ENCODE measurements at places on chromosomes 13 and 19. TPM values are rescaled to one million over a fixed set of nuclear protein-coding genes. Genes with fewer than 3 reads are reported as not detected.

DNA sequence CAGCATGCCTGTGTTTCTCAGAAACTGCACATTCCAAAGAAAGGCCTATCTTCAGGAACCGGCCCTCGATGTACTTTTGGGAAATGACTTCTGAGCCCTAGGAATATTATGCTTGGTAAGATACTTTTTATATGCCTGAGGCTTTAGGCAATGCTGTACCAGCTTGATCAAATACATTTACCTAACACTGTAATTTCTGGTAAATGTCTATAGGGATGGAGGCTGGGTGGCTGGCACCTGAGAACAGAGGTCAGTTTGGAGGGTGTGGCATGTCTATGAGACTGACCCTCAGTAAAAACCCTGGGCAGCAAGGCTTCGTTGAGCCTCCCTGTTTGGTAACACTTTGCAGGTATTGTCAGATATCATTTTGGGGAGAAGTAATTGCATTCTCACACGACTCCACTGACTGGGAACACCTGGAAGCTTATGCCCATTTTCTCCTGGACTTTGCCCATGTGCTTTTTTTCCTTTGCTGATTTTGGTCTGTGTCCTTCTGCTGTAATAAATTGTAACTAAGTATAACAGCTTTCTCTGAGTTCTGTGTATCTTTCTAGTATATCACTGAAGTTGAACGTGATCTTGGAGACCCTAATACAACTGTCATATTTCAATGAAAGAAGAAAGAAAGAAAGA is 1339.1 kb downstream of the OLFM4 start:
- no peak for DNase-seq

GRCh38 chr13:21361123-21361522 is 98.0 kb downstream of the ZDHHC20 start:
- DNase-seq: no peak

DNA sequence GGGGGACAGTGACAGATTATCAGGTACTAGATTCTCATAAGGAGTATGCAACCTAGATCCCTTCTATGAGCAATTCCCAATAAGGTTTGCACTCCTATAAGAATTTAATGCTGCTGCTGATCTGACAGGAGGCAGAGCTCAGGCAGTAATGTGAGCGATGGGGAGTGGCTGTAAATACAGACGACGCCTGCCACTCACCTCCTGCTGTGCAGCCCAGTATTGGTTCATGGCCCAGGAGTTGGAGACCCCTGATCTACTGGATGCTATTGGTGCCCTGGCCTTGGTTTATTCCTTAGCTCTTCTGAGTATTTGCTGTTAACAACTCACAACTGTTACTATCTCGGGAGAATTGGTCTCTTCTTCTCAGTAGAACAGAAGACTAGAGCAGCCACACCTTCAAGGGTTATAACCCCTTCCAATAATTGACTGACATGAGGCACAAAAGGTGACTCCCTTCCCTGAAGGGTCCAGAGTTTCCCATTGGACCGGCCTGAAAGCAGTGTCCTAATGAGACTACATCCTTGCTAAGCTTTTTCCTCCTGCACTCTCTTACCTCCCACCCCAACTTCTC is 35.0 kb upstream of the RBM26 start:
- DNase-seq: no peak

Gene MEF2B
- polyA plus RNA-seq: not detected

GRCh38 chr19:23949611-23950010 is 34.9 kb downstream of the ZNF726 start:
- no peak for DNase-seq

GRCh38 chr13:40662866-40663265 is 3.6 kb downstream of the FOXO1 start:
- no peak for DNase-seq

Gene TYK2
- 50.3 TPM for polyA plus RNA-seq

- no peak for DNase-seq
Observed at GRCh38 chr19:35341006-35341405, 6.7 kb upstream of the FFAR1 start.

GRCh38 chr19:21856773-21857514 is 21.0 kb upstream of the ZNF43 start:
- DNase-seq: no peak

Gene PPM1N
- polyA plus RNA-seq: 7.2 TPM

DNA sequence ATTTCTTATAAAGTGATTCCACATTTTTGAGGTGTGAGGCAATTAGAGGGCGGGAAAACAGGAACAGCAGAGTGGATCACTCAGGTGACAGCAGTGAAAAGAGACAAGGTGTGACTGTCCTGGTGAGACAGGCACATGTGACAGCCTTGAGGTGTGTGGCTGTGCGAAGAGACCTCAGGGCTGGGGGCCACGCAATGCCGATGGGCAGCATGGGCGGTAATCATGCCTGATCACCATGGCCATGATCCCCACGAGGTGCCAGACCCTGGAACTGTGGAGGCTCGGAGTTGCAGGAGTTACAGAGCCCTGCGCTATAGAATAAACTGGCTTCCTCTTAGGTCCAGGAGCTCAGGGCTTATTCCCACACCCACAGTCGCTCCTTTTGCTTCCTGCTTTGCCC is 2.0 kb downstream of the SPACA6 start:
- DNase-seq: no peak

DNA sequence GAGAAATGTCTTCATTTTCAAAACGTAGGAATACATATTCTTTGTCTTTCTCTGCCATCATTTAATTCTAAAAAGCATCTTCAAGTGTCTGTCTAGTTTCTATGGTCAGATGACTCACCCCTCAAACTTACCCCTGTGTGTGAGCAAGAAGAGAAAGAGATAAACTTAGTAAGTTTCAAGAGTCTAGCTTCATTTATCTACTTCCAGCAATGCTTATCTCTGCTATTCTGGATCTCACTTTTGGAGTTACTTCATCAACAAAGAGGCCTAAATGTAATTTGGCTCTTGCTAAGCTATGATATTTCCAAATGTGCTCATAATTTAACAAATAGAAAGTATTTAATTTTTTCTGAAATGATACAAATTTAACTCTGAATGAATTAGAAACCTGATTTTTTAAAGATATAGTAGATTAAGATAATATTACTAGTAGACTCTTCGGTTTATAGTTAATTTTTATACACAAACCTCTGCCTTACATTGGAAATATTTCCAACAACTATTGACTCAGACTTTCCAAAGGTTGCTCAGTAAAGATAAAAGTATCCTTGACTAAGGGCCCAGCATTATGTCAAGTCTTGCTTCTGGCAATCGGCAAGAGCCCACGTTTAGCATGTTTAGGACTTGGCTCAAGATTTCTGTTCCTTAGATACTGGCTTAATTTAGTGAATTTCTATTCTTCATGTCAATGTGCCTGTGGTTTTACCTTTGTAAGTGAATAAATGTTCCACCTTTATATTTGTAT is 1511.0 kb upstream of the SLC10A2 start:
- DNase-seq: no peak

DNA sequence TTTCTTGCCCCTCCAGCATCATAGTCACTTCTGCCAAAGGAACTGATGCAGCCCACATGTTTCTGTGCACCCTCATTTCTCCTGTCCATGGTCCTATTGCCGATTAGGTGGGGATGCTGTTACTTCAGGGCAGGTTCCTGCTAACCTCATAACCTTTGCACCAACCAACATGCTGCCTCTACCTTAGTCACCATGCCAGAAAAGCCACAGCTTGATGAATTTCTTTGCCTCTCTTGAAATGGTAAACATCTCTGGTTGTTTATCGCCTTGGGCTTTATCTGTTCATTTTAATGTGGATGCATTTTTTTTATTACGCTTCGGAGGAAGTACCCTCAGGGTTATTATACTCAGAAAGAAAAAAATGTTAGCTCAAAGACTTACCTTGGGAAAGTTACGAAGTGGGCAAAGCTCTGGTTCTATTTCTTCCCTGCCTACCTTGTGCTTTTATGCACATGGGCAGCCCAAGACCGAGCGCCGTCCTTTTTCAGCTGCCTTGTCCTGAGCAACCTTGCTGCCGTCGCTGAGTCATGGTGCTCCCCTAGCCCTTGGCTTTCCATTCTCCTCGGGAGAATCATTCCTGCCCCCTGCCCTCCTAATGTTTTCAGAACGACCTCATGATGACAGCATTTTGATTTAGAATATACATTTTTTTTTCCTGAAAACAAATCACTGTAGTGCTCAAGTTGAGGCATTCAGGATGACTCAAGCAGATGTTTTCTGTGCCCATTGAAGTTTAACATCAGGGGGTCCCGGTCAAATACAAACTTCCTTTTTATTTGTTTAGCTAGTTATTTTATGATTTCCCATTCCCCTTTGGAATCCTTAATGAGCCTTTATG is 280.0 kb downstream of the SHISA2 start:
- DNase-seq: no peak

Gene FFAR2
- polyA plus RNA-seq: not detected

Gene CCDC169
- polyA plus RNA-seq: not detected

Gene KL
- not detected for polyA plus RNA-seq

- DNase-seq: no peak
Observed at GRCh38 chr13:99959540-99960230, 11.9 kb downstream of the ZIC5 start.

GRCh38 chr19:31314156-31314555 is 35.1 kb downstream of the TSHZ3 start:
- no peak for DNase-seq

Gene ENOX1
- not detected for polyA plus RNA-seq

Gene PDE4C
- not detected for polyA plus RNA-seq

DNA sequence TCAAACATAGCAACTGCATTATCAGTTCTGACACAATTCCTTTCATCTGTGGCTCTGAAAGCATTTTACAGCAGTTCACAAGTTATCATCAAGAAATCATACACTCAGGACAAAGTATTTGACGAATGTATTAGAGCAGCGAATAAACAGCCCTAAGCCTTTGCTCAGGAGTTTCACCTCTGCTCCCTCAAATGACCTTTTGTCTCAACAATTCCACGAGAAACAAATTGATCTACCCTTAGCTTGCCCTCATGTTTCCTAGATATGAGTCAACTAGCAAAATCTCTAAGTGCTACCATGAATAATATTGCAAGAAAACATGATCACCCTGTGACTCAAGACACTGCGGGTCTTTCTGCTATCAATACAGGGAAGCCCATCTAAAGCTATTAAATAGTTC is 396.1 kb downstream of the EFNB2 start:
- no peak for DNase-seq

DNA sequence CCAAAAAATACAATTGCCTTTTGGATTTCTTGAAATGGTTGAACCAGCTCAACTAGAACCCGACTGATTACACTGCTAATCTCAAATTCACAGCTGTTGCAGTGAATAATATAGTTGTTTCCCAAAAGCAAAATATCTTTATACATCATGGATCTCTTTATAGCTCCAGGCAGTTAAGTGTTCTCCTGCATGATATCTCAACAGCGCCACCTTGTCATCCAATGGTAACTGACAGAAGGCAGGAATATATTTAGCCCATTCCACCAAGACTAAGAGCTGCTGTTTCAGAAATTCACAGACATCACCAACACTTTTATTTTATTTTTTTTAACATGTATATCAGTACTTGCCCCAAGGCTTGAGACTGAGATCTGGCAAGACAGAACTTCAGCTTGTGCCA is 1141.0 kb upstream of the PRR20A start:
- no peak for DNase-seq

DNA sequence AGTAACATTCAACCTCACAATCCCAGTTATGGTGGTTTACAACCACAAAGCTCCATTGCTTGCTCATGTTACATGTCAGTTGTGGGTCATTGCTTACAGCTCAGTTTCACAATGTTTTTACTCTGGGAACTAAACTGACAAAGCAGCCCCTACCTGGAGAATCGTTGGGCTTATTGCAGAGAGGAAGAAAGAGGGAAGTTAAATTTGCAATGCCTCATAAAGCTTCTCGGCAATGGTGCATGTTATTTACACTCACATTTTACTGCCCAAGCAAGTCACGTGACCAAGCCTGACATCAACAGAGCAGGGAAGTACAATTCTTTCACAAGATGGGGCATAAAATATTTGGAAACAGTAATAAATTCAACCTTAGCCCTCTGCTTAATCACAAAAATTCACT is 441.6 kb downstream of the TDRD3 start:
- no peak for DNase-seq

GRCh38 chr19:50387176-50387867 is 3.2 kb downstream of the POLD1 start:
- DNase-seq: no peak

- DNase-seq: no peak
Observed at GRCh38 chr13:36674337-36675212, 755 bp downstream of the SERTM1 start.

Gene DMRTC2
- polyA plus RNA-seq: not detected

Gene SHC2
- polyA plus RNA-seq: 1.8 TPM

DNA sequence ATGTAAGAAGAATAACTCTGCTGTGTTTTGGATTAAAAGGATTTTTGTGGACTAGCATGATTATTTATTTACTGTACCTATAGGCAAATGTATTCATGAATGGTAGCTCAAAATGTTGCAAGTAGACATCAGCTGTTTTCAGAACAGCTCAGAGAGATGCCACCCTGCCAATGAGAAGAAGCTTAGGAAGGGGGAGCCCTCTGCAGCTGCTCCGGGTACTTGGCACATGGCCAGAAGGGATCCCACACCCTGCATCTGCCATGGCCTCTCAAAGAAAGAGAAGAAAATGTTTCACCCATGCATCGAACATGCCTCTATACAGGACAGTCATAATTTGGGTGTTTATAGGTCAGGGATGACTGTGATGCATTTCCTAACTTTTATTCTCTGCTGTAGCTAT is 30.5 kb upstream of the MBNL2 start:
- DNase-seq: no peak

GRCh38 chr13:99656092-99656745 is 154.9 kb downstream of the TM9SF2 start:
- DNase-seq: peak; percentile 83

GRCh38 chr19:39138221-39139211 is 12.9 kb downstream of the PAK4 start:
- DNase-seq: no peak

Gene FSD1
- 3.9 TPM for polyA plus RNA-seq

Gene FLT3LG
- 166 TPM for polyA plus RNA-seq

DNA sequence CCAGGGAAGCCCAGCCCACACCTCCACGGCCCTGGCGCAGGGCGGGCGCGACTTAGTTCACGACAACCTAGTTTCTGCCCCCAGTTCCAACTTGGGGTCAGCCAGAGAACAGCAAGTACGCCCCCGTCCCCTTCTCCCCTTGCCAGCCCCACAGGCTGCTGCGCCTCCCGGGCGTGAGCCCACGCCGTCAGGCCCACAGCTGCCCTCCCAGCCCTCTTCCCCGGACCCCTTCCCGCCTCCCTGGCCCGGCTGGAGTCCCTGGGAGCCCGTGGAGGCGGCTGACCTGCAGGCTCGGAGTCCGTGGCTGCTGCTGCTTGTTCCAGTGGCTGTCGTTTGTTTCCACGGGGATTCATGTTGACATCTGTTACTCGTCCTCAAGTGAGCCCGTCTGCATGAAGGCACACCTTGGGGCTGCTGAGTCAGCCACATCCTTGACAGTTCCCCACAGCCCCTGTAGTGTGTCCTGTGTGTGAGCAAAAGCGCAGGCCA is 86.0 kb downstream of the ATP11A start:
- DNase-seq: no peak

DNA sequence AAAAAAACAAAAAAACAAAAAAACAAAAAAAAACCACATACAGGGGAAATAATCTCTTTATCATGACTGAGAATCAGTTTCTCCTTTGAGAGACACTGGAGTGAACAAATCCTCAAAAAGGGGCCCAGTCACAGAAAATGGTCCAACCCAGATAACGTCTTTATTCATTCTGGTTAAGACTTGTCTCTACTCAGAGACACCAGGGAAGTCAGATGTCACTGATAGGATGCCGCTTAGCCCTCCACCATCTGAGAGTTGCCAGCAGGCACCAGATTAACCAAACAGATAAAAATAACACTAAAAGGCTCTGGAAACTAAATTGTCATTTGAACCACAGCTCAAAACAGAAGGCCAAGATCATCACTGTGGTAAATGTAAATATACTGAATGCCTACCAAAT is 1163.4 kb upstream of the ATXN8OS start:
- DNase-seq: no peak
